Activated naive CD4-positive, alpha-beta T cell treated with anti-CD3 and anti-CD28 coated beads, Interleukin-2, amount 50 U/mL, for 72 hours (primary cell): ENCODE measurements at places on chromosomes 6 and 20. TPM values are rescaled to one million over a fixed set of nuclear protein-coding genes. Genes with fewer than 3 reads are reported as not detected.

GRCh38 chr6:122673343-122673961 is 63.2 kb downstream of the PKIB start:
- DNase-seq = no peak

Gene PRR18
- total RNA-seq = 0.14 TPM

DNA sequence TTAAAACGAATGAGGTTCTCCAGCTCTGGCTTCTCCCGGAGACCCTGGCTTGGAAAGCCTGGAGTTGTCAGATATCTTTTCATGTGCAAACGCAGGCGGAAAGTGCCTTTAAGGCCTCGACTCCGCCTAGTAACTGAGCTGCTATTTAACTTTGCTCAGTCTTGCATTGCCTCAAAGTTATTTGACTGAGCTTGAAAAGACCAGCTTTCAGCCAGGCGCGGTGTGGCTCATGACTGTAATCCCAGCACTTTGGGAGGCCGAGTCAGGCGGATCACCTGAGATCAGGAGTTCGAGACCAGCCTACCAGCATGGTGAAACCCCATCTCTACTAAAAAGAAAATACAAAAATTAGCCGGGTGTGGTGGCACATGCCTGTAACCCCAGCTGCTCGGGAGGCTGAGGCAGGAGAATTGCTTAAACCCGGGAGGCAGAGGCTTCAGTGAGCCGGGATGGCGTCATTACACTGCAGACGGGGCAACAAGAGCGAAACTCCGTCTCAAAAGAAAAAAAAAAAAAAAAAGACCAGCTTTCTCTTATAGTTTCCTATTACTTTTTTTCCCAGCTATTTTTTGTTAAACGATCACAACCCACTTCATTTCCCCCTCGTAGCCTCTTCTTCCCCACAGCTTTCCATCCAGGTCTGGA is 1.9 kb downstream of the GCNT2 start:
- no peak for DNase-seq

- no peak for DNase-seq
These were observed 227.6 kb downstream of the ALDH8A1 start for GRCh38 chr6:134722200-134722870.

DNA sequence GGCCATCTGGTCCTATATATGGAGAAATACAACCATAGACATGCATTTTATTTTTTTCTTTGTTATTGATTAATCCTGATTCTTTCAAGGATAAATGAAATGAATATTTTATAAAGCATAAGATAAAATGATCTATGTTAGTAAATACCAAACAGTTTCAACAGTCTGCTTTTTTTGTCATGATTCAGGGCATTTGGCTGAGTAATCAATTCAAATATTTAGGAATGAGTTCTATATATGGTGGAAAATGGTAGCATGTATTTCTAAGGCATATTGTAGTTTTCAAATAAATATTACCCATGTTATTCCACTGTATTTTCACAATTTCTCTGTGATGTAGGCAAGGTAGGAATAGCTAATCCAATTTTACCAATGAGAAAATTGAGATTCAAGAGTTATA is 287.5 kb upstream of the FKBP1C start:
- DNase-seq = no peak

GRCh38 chr6:75180864-75181263 is 25.0 kb downstream of the COL12A1 start:
- no peak for DNase-seq

GRCh38 chr6:16136621-16137450 is 8.0 kb downstream of the MYLIP start:
- DNase-seq = peak; percentile 38

DNA sequence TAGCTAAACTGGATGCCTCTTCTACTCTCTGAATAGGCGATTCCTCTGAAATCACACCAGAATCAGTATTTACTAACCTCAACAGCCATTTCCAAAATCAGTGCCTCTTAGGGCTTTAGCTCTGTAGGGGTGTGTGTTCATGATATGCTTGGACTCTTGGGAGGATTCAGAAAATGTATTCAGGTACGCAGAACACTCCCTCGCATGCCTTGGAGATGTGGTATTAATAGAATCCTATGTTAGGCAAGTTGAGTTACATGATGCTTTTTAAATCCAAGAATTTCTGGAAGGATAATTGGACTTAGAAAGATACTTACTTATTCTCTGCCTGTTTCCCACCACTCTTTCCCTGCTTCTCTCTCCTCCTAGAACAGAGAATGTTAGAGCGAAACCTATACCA is 31.8 kb upstream of the PBOV1 start:
- no peak for DNase-seq

GRCh38 chr20:47704746-47705496 is 80.4 kb downstream of the SULF2 start:
- DNase-seq = no peak

- no peak for DNase-seq
These were observed 236.7 kb downstream of the CDC5L start for GRCh38 chr6:44624226-44624625.
